Fibroblast of gingiva (primary cell): ENCODE measurements at places on chromosomes 2 and 18.

GRCh38 chr2:2801458-2801857 is 470.4 kb upstream of the MYT1L start:
- DNase-seq: no peak

DNA sequence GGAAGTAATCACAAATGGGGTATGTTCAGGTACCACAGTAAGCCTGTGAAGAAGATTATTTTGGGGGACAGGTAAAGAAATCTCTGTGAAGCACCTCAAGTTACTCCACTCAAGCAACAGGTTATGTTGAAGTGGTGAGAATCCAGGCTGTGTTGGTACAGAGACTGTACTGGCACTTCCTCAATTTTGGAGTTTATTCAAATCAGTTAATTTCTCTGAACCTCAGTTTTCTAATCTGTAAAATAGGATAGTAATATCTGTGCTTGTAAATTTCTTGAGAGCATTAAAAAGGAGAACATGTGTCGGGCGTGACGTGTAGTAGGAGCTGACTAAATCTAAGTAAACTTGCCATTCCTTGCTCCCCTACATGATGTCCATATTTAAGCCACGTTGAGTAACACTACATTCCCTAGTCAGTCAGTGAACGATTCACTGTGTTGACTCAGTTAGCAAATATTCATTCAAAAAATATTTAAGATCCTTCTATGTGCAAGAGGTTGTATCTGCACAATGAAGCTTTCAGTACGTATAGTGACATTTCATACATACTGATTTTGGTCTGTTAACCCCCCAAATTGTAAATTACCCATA is 504.2 kb downstream of the ZEB2 start:
- DNase-seq: peak; percentile 90

- no peak for DNase-seq
These were observed 158.6 kb upstream of the SERTAD2 start for GRCh38 chr2:64812285-64812684.

DNA sequence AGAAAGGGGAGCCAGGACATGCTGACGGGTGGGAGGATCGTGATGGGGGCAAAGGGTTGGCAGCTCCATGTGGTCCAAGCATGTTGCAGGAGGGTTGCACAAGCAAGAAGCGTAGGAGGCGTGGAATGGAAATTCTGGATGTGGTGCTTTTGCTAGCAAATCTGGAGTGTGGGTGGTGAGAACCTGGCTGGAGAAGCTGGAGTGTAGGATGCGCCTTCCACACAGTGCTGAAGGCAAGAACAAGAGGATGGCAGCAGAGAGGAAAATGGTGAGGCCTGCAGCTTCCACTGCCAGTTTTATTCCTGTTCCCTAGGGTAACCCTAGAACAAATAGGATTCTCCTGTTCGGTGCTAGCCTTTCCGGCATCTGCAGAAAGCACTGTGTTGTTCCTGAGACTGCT is 22.4 kb downstream of the CREG2 start:
- no peak for DNase-seq

GRCh38 chr2:45380131-45380836 is 230.8 kb downstream of the SRBD1 start:
- DNase-seq: peak; percentile 15

DNA sequence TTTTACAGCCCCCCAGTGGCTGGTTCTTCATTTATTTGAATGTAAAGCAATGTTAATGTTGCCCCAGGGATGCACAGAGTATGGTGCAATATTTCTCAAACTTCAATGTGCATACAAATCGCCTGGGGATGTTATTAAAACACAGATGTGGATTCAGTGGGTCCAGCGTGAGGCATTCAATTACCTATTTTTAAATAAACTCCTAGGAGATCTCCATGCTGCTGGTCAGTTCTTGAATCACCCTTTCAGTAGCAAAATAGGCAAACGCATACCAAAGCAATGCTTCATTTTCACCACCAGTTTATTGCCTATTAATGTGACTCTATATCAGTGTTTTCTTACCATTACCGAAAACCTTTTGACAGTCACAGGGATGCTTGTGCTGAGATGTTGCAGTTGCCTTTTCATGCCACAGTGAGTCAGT is 530.7 kb downstream of the CBLN2 start:
- DNase-seq: peak; percentile 77

GRCh38 chr2:40450066-40450795 is 1.7 kb downstream of the SLC8A1 start:
- DNase-seq: peak; percentile 60

DNA sequence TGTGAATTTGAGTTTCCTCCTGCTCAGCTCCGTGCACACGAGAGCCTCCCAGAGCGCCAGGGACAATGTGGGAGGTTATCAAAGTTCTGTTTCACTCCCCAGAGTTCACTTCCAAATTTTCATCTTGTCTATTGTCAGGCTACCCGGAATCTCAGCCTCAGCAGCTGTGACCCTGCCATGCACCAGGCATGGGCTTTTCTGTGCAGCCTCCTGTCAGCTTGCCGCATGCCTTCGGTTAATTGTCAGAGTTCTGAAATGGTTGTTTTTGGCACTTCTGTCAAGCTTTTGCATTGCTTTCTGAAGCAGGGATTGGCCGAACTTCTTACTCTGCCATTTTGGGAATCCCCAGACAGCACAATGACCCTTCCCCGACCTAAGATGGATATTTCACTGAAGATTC is 60.4 kb downstream of the SH3YL1 start:
- DNase-seq: no peak

DNA sequence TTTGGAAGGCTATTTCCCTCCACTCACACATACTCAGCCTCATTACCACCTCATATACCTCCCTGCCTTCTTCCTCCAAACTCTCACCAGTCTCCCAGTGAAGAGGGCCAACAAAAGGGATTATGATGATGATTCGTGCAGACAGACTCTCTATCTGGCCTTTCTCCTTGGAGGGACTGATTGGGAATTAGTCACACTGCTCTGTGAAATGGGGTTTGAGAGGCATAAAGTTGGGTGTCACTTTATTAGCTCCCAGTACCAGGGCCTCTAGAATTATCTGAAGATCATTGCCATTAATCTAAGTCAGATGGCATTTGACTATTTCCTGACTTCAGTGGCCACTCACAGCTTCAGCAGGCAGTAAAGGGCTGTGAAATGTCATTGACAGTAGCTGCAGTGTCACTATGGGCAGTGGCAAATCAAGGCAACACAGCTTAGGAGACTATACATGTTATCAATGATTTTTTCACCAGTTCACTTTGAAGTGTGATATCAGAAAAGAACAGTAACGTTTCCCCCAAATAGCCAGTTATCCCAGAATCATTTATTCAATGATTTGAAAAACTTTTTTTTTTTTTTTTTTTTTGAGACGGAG is 17.4 kb downstream of the CNRIP1 start:
- no peak for DNase-seq

GRCh38 chr2:145112467-145112866 is 592.5 kb upstream of the ZEB2 start:
- no peak for DNase-seq

- DNase-seq: peak; percentile 17
These were observed 109.9 kb upstream of the DTNA start for GRCh38 chr18:34600158-34600557.

- peak; percentile 21 for DNase-seq
These were observed 54.4 kb upstream of the IL1RL1 start for GRCh38 chr2:102256874-102257462.

GRCh38 chr2:45373534-45373933 is 237.5 kb downstream of the SRBD1 start:
- no peak for DNase-seq

DNA sequence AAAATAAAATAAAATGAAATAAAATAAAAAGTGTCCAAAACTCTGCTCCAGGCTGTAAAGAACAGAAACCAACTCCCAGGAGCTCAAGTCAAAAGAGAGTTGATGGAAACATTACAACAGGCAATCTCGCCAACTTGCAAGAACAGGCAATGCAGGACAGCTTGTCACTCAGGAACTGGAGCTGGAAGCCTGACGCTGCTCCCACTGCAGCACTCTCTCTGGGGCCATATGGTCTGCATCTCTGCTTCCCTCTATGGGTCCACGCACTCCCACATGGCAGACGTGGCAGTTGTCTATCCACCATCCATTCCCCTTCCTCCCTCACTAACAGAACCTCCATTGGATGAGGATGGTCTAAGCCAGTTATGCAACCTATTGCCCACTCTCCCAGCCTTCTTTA is 23.3 kb upstream of the ARPC2 start:
- no peak for DNase-seq

DNA sequence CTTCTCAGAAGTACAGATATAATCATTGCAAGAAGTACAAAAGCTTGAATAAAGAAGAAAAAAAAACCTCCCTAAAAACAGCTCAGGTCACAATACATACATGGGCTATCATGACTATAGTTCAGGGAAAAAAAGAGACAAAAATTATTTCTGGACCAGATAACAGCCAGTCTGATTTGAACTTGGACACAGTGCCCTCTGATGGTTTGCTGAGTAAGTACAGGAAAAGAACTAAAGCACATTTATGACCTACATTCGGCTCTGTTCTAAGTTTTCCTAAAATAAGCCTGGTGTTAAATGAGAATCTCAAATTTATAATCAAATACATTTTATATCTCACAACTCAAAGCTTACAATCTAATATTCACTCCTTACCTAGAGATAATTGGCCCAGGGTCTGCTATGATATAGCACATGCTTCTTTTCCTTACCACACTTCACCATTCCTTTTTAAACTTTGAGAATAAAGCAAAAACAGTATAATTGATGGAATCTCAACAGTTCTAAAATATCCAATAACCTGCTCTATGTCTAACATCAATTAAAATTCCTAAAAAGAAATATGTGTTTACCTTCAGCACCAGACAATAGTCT is 81.1 kb downstream of the RAPH1 start:
- peak; percentile 52 for DNase-seq
